ENCODE measurements at places on chromosomes 11 and 22.

- no peak for DNase-seq
Measured at GRCh38 chr11:70377645-70378044, 20.7 kb upstream of the CTTN start.

GRCh38 chr22:27638329-27639233, 163.0 kb downstream of the MN1 start:
- DNase-seq = no peak

DNA sequence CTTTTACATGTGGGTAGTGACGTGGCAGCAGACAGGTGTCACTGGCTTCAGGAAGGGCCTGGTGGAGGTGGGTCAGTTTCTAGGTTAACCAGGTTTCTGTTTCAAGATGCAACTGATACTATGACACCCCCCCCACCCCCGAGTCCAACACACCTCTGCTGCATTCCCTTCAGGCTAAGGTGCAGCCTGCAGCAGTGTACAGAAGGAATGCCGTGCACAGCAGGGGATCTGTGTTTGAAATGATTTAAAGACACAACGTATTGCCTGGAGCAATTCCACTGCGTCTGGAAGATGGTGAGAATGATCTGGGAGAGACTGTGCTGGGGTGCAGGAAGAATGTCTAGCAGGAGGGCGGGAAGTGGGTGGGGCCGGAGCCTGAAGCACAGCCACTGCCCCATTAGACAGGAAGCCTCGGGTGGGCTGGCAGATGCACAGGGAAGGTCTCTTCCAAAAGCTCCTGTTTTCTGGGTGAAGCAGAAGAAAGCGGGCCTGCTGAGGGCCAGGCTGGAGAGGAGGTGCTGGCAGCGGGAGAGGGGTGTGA, 11.9 kb upstream of the TESMIN start:
- DNase-seq = no peak

DNA sequence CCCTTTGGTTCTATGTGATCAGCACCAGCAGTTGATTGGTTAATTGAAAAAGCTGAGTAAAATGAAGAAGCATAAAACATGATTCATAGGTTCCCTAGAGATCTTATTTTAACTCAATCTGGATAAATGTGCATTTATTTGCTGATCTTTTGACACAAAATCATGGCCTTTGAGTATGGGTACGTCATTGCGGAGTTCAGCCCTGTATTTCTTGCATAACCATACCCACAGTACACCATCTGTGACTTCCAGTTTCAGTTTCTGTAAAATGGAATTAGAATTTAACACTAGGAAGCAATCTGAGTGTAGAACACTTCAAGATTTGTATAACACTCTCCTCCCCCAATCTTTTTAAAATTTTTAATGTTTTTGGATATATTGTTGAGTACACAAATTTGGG, 358.2 kb downstream of the DDX10 start:
- no peak for DNase-seq

DNA sequence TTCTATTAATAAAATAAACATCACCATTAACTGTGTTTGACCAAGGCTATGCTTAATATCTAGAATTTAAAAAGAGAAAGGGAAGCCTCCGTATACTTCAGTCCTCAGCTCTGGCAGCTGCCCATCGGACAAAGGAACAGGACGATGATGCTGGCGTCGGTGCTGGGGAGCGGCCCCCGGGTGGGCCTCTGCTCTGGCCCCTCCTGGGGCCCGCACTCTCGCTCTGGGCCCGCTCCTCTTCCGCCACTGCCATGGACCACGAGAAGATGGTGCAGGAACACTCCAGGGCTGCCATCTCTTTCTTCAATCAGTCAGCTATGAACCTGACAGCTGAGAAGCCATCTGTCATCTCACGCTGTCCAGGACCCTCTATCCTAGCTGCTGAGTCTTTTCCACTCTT, 25.3 kb downstream of the PDHX start:
- no peak for DNase-seq

GRCh38 chr22:16955678-16956210, 52.3 kb downstream of the GAB4 start:
- no peak for DNase-seq

- no peak for DNase-seq
Measured at GRCh38 chr11:130131961-130132850, 27.4 kb upstream of the ST14 start.

- no peak for DNase-seq
Measured at GRCh38 chr11:285894-286220, 3.1 kb upstream of the PGGHG start.

- DNase-seq = peak; percentile 65
Measured at GRCh38 chr22:20429254-20430100, 8.1 kb downstream of the SCARF2 start.

- no peak for DNase-seq
Measured at GRCh38 chr11:108147150-108147549, 25.8 kb downstream of the ACAT1 start.

DNA sequence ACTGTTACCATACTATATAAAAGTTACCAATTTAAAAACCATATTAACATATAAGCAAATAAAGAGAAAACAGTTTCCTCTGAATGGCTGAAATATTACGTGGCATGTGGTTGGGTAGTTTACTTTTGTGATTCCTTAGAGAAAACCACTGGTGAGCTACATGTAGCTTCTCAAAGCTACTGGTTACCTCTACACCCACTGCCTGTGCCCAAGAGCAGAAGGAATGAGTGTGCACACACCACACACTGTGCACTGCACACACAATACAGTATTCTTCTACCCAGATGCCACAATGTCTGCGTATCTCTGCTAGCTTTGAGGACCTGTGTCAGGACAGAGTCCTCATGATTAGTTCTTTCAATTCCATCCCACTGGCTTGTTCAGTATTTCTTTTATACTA, 25.5 kb upstream of the YPEL1 start:
- no peak for DNase-seq

- no peak for DNase-seq
Measured at GRCh38 chr11:128708660-128709059, 14.8 kb downstream of the FLI1 start.

DNA sequence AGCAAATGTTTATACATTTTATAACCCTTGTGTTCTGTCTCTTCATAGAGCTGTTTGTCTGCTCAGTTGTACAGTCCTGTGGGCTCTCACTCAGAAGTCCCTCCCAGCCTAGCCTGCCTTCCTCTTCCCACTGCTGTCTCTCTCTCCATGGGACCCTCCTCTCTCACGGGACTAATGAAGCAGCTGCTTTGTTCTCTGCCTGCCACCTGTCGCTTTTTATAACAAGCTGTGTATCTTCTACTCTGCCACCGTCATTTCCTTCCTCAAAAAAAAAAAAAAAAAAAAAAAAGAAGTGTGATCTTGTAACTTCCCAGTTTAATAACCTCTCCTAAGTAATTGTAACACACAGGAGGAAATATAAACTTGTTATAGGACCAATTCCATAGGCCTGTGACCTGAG, 92.2 kb upstream of the ALKBH3 start:
- no peak for DNase-seq

GRCh38 chr11:134333946-134334345, 2.2 kb downstream of the GLB1L2 start:
- DNase-seq = no peak

- no peak for DNase-seq
Measured at GRCh38 chr22:32240461-32240860, 14.7 kb downstream of the SLC5A4 start.

DNA sequence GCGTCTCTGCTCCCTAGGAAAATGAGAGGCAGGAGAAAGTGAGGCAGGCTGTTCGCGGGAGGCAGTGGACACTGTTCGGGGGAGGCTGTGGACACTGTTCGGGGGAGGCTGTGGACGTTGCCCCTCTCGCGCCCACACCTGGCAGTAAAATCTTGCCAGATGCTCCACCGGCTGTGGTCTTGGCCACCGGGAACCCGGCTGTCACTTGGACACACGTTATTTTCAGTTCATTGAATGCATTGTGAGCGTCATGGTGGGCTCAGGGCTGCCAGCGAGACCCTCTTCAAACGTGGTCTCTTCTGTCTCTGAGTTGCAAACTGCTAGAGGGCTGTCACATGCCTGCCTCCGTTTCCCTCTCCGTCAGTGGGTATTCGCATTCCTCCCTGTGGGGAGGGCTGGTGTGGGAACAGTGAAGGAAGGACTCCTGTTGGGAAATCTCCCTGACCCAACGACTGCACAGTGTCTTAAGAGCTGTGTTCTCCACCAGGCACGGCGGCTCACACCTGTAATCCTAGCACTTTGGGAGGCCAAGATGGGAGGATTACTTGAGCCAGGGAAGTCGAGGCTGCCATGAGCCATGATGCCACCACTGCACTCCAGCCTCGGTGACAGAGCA, 1.4 kb downstream of the PRR5 start:
- DNase-seq = no peak

- DNase-seq = no peak
Measured at GRCh38 chr22:46042786-46043185, 65.8 kb upstream of the WNT7B start.

- DNase-seq = no peak
Measured at GRCh38 chr11:1064167-1064566, 10.5 kb upstream of the MUC2 start.

- no peak for DNase-seq
Measured at GRCh38 chr11:111269146-111269868, 23.8 kb downstream of the POU2AF2 start.

GRCh38 chr11:131446590-131447275, 76.3 kb downstream of the NTM start:
- no peak for DNase-seq

DNA sequence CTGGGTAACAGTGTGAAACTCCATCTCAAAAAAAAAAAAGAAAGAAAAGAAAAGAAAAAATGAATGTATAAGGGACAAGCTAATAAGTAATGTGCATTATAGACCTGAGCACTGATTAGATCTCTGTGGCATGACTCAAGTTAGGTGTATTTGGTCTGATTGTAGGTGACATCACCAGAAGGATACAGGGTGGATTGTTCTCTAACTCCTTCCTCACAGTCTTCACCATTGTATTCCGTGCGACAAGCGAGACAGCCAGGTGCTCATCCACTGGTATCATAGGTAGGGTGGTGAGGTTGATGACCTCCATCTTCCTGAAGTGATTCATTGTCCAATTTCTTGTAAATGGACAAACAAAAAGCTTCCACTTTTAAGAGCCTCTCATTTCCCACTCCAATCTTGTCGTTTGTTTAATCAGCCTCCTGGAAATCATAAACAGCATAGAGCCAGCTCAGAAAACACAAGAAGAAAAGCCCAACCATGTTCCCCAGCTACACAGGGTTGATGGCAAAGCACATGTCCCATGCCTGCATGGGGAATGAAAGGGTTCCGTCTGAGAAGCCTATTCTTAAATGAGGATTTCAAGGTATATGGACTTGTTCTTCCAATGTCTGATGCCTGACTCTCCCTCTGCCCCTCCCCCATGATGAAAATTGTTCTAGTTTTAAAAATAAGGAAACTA, 6.2 kb downstream of the FAM227A start:
- no peak for DNase-seq

GRCh38 chr11:62705413-62705812, 1.8 kb downstream of the BSCL2 start:
- DNase-seq = no peak

- DNase-seq = no peak
Measured at GRCh38 chr11:79241205-79241851, 199.5 kb downstream of the TENM4 start.
